ENCODE measurements at places on chromosomes 4 and X.
A peak's percentile ranks its signal among the peaks of the same experiment; 100 is the strongest.

- no peak for DNase-seq
Measured at GRCh38 chr4:17719106-17719505, 62.3 kb downstream of the FAM184B start.

DNA sequence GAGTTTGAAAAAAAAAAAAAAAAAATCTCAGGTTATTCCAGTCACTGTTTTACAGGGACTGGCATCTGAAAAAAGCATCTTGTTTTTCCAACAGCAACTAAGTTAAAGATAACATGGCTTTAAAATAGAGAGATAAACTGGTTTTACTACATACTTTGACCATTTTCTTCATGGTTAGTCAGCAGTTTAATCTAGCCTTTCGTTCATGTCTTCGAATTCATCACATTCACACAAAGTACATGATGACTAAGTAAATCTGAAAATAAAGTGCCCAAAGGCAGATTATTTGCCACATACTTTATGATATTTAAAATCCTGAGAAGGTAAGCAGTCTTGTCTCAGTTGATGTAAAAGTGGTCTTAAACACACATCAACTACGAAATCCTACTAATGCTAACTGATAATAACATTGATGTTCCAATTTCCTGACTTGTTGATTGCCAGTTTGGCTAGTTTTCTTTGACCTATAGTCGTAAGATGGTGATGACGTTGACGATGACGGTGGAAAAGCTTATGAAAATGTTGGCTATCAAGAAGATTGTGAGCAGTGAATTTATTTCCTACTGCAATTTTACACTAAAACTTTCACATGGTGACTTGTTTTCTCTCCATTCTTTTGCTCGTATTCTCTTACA lies 540.5 kb upstream of the BOD1L1 start:
- no peak for DNase-seq

DNA sequence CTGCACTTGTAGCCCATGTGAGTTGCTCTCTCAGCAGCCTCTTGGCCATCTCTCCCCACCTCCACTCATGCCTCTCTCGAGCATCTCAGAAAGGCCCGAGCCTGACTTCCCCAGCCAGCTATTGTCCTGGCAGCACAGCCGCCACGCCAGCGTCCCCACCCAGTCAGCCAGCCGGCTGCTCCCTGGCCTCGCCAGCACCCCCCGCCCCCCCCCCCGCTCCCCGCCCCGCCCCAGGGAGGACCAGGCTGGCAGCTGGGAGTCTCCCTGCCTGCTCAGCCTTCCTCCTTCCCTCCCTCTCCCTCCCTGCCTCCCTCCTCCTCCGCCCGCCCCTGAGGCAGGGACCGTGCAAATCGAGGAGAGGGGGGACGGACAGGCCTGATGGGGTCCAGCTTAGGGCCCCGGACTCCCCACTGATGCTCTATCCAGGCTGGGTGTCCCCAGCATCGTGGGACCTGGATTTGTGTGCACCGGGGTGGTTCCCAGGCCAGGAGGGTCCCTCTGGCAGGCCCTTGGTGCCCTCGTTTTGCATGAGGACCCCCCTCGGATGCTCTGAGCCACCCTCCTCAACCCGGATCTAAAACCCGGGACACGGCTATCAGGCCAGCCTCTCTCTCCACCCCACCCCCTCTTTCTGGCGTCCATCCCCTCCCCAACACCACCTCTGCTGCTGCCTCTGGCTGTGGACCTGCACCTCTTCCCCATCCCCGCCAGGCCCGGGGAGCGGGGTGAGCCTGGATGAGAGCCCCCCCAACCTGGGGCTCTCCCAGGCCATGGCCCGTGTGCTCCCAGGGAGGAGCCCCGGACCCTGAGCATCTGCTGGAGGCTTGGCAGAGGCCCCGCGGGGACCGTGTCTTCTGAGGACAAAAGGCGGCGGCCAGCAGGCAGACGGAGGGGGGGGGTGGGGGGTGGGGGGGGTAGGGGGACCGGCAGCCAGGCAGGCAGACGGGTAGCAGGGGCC lies at the start of gene GPR173:
TSS of gene GPR173 (plus strand) at position 621 of the 958 bp plus-strand sequence. CDS start 27,833 bp downstream, outside the sequence.
- peak; percentile 6 for DNase-seq

DNA sequence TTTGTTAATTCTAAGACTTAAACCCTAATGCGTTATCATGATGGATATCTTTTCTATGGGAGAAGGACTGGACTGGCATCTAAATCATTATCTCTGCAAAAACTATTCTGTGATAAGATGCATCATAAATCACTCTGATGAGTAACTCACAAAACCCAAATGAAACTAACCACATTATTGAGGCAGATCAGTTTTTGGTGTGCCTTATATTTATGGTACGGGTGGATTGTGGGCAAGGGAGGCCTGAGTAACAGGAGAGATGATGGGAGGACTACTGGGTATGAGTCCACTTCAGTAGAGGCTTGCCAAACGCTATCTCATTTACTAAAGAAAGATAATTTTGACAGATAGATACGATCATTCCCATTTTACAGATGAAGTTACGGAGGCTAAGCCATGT lies 66.4 kb upstream of the GUCY1A1 start:
- no peak for DNase-seq

GRCh38 chr4:57231781-57232180 lies 121.6 kb upstream of the IGFBP7 start:
- DNase-seq: no peak

DNA sequence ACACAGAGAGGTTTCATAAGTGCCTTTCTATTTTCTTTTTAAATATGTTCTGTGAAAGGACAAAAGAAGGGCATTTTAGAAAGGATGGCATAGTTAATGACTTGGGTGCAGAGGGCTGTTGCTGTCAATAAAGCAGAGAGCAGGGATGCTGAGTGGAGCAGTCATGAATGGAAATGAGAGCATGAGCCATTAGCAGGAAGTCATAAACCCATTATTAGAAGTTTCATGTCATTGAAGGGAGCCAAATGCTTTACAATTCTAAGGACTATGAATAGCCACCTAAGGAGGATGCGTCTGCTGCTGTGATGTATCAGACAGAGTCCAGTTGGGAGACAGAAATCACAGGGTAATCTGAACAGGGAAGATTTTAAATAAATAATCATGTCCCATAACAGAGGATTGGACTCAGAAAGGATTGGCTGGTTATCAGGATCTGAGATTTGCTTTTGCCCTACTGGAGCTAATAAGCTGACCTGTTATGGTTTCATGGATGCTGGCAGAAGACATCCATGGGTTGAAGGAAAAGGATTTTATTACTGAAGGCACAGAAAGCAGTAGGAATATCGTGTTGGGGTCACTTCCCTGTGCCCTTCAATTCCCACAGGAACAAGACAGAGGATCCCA lies 47.5 kb upstream of the WDR19 start:
- no peak for DNase-seq

GRCh38 chrX:87636533-87636932 lies 118.9 kb downstream of the KLHL4 start:
- DNase-seq: no peak

DNA sequence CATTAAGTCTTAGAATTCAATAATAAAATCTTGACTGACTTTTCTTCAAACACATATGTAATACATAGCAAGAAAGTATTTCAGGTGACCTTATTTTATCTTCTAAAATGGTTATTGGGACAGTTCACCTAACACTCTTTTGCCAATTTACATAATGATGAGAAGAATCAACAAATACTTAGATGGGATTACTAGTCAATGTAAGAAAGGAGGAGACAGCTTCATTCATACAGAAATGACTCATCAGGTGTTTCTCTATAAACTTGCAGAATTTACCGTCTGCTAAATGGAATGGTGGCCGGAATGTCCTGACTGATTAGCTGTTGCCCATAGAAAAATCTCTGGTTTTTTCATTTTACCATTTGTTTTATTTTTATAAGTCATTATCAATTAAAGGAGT lies 115.0 kb upstream of the ETNPPL start:
- no peak for DNase-seq

GRCh38 chr4:157052429-157053040 lies 23.4 kb upstream of the GLRB start:
- no peak for DNase-seq

DNA sequence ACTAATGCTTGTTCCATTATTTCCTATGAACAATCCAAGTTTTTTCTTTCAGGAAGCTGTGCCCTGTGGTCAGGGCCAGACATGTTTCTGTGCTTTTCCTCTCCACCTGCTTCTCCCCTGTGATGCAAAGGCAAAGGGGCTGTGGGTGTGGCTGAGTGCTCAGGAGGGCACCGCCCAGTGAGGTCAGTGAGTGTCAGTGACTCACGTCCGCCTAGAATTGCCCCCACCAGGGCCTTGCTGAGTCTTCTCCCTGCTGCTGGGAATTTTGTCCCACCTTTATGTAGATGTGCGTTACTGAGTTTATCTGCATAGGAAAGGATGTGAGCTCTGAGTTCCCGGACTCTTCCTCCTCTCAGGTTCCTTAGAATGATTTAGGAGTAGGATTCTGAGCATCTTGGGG lies 283.2 kb downstream of the DCHS2 start:
- no peak for DNase-seq

- no peak for DNase-seq
Measured at GRCh38 chrX:38985945-38986344, 184.7 kb downstream of the MID1IP1 start.

GRCh38 chr4:77169481-77169880 lies 12.5 kb downstream of the CCNG2 start:
- DNase-seq: no peak

- DNase-seq: no peak
Measured at GRCh38 chrX:1658071-1658491, 43.2 kb downstream of the ASMT start.

GRCh38 chrX:118437283-118437682 lies 58.3 kb upstream of the DOCK11 start:
- DNase-seq: no peak

- no peak for DNase-seq
Measured at GRCh38 chr4:47741200-47741599, 96.7 kb downstream of the CORIN start.

- DNase-seq: no peak
Measured at GRCh38 chr4:11053601-11054220, 369.1 kb upstream of the CLNK start.

DNA sequence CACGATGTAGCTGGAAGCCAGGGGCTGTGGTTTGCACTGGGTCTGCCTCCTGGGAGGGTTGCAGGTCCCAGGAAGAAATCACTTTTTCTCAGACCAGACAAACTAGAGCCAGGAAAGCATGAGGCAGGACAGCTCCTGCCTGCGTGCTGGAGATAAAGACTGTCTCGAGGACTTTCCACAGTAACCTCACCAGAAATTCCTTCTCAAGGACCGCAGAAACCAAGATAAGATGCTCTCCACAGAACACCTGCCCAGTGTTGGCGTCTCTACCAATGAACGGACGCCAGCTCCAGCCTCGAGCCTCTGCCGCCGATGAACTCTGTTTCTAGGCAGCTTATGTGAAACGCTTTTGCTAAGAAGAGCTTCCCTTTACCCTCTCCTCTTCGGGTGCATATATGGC lies 76.9 kb upstream of the AFAP1 start:
- no peak for DNase-seq

- peak; percentile 73 for DNase-seq
Measured at GRCh38 chrX:12771445-12772069, 19.7 kb upstream of the PRPS2 start.

GRCh38 chr4:44914748-44915147 lies 188.4 kb upstream of the GNPDA2 start:
- DNase-seq: no peak

DNA sequence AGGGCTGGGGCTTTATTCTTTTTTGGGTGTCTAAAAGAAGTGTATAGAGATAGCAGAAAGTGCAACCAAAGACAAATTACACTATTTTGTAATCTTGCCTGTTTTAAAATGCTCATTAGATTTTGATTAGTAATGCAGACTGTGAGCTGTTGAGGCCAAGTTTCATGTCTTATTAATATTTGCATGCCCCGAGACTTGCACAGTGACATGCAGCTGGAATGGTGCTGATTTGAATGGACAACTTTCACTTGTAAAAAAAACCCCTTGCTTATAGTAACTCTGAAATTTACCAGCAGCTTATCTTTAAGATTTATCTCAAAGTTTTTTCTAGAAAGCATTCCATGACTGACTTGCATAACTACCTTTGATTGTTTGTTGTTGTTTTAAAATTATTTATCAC lies 835.1 kb upstream of the IGFBP7 start:
- DNase-seq: no peak

- no peak for DNase-seq
Measured at GRCh38 chr4:144754562-144755410, 108.8 kb downstream of the HHIP start.

DNA sequence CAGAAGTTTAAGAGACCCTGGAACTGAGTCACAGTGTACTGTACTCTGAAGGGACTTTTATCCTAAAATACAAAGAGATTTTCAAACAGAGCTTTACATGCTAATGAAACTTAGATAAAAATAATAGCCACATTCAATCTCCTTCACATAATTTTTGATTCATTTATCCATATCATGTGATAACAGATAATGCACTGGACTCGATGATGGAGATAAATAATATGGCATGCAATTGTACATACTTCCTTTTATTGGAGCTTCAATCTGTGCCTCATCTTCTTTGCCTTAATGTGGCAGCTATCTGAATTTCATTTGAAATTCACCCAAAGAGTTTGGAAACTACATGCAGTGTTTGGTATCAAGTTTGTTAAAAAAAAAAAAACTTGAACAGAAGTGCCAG lies 390.6 kb downstream of the CFAP47 start:
- DNase-seq: no peak

GRCh38 chr4:145564540-145564939 lies 54.6 kb upstream of the MMAA start:
- DNase-seq: no peak

DNA sequence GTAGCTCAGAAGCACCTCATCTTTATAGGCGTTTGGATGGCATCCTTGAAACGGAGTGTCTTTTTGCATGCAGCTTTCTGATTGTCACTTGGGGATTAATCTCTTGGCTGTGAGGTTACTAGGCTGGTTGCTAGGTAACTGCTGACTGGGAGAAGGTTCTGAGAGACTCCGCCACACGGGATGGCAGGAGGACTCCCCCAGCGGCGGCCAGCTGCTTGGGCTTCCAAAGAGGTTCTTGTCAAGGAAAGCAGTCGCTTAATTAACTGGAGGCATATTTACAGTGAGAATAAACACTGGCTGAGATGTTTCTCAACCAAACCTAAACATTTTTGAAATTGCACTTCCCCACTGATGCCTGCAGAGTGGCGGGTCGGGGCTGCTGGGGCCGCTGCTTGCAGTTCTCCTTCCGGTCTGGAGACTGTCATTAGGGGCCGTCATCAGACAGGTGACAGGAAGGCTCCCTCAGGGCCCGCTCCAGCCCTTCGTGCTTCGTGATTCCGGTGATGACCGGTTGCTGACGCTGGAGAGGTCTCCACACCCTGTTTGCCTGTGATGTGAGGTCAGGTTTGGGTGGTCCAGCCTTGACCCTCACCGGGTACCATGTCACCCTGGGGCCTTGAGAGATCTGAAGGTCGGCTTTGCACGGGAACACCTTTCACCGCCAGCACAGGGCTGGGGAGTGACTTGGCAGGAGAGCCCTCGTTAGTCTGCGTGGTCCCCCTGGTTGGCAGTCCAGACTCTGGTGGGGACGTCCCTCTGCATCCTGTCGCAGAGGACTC lies 9.1 kb downstream of the NSG1 start:
- DNase-seq: no peak

Data from stimulated activated naive CD8-positive, alpha-beta T cell treated with anti-CD3 and anti-CD28 coated beads, Interleukin-15, Interleukin-2, amounts not matched to agents 100 U/mL and 50 U/mL, for 24 hours (primary cell).